ENCODE measurements at places on chromosomes 11 and 22. TPM values are rescaled to one million over a fixed set of nuclear protein-coding genes. Genes with fewer than 3 reads are reported as not detected.
A peak's percentile ranks its signal among the peaks of the same experiment; 100 is the strongest.

GRCh38 chr11:114275280-114275679 is 20.9 kb upstream of the NNMT start:
- peaks cover 5% of the 10 kb centered on the region for H3K27me3 ChIP-seq
- H3K36me3 ChIP-seq: no peaks in the 10 kb centered on the region
- H3K4me1 ChIP-seq: peaks cover under 1% of the 10 kb centered on the region
- no peak for DNase-seq

OR52N4 gene
- polyA plus RNA-seq: 0.33 TPM

DNA sequence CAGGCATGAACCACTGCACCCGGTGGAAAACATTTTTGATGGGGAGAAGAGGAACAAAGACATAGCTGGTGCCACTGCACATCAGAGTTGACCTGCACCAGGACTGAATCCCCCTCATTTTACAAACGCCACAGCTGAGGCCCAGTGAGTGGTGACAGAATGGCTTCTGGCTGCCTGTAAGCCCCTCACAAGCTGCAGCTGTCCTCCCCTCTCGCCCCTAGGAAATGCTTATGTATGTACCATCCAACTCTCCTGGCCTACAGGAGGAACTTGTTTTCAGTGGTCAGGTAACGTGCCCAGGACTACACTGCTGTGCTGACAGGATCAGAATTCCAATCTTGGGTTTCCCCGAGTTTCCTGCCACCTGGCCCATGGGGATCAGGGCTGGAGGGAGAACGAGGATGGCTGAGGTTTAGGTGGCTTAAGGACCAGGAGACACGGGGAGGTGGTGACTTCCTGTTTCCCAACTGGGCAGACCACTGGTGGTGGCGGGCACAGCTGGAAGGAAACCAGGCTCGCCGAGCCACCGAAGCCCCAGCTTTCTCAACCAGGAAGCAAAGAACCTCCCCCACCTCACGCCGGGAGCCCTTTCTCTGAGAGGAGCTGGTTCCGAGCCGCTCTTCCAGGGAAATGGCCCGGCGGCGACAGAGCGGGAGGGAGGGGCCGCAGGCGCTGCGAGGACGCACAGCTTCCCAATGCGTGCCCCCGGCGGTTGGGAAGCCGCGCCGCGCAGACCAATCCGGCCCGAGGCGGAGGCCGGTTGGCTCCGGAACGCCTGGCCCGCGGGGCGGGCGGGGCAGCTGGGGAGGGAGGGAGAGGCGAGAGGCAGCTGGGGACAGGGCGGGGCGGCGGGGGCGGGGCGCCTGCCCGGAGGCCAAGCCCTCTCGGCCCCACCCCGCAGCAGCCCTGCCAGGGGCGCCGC is 1.0 kb upstream of the LRFN4 start:
- no peaks in the 10 kb centered on the region for H3K27me3 ChIP-seq
- H3K36me3 ChIP-seq: peaks cover 70% of the 10 kb centered on the region
- H3K4me1 ChIP-seq: peaks cover 37% of the 10 kb centered on the region
- H3K27ac ChIP-seq: peak overlapping the region; percentile 93
- peak; percentile 78 for DNase-seq
- peak overlapping the region; percentile 75 for H3K4me3 ChIP-seq

DNA sequence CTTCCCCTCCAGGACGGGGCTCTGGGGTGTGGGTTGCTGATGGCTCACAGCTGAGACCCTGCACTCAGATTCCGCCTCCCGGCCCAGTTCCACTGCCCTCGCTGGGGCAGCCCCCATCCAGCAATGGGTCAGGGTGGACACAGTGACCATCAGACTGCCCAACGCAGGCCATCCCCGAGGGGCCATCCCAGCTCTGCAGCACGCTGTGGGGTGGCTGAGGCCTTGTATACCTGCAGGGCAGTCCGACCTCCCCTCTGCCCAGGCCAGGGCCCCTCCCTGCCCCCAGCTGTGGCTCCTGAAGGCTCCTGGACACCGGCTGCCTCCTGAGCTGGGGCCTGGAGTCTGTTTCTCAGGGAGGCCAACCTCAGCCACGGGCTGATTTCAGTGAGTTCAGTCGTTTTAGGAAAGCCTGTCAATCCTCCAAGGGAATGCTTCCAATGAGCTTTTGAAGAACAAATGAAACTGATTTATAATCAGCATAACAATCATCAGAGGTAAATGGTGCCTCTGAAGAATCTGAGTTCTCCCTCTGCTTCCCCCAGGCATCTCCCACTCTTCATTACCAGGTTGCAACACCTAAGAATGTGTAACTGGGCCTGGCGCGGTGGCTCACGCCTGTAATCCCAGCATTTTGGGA is 95.1 kb downstream of the CELSR1 start:
- H3K36me3 ChIP-seq: peaks cover 7% of the 10 kb centered on the region
- H3K27ac ChIP-seq: no peak overlapping the region
- peaks cover 27% of the 10 kb centered on the region for H3K4me1 ChIP-seq
- H3K27me3 ChIP-seq: no peaks in the 10 kb centered on the region

UBASH3B gene
- 8.5 TPM for polyA plus RNA-seq

KRTAP5-11 gene
- 1.0 TPM for polyA plus RNA-seq

GRCh38 chr11:102192349-102193066 is 82.3 kb downstream of the YAP1 start:
- DNase-seq: no peak
- no peaks in the 10 kb centered on the region for H3K36me3 ChIP-seq
- H3K27ac ChIP-seq: no peak overlapping the region
- no peaks in the 10 kb centered on the region for H3K4me1 ChIP-seq

DNA sequence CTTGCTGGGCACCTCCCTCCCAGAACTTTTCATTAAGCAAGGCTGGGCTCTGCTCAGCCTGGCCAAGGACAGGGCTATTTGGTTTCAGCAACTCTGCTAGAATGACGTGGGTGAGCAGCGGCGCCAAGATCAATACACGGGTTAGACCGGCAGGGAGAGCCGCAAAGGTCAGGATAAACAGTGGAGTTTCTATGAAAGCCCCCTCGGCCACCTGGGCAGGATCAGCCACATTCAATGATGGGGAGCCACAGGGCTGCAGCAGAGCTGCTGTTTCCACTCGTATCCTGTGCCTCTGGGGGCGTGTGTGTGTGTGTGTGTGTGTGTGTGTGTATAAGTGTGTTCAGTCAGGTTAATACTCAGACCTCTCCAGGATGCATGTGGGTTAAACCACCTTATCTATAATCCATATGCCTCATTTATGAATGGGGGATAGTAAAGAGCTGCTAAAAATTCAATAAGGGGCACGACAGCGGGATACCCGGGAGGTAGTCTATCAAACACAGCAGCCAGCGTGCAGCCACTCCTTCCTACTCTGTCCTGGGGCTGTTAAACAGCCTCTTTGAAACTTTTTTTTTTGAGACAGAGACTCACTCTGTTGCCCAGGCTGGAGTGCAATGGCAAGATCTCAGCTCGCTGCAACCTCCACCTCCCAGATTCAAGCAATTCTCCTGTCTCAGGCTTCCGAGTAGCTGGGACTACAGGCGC is 34.8 kb downstream of the MYH9 start:
- H3K4me1 ChIP-seq: peaks cover 42% of the 10 kb centered on the region
- H3K4me3 ChIP-seq: no peak overlapping the region
- peak overlapping the region; percentile 90 for H3K27ac ChIP-seq
- no peaks in the 10 kb centered on the region for H3K27me3 ChIP-seq
- no peak for DNase-seq
- peaks cover 10% of the 10 kb centered on the region for H3K36me3 ChIP-seq

PHF21B gene
- 12.7 TPM for polyA plus RNA-seq

DNA sequence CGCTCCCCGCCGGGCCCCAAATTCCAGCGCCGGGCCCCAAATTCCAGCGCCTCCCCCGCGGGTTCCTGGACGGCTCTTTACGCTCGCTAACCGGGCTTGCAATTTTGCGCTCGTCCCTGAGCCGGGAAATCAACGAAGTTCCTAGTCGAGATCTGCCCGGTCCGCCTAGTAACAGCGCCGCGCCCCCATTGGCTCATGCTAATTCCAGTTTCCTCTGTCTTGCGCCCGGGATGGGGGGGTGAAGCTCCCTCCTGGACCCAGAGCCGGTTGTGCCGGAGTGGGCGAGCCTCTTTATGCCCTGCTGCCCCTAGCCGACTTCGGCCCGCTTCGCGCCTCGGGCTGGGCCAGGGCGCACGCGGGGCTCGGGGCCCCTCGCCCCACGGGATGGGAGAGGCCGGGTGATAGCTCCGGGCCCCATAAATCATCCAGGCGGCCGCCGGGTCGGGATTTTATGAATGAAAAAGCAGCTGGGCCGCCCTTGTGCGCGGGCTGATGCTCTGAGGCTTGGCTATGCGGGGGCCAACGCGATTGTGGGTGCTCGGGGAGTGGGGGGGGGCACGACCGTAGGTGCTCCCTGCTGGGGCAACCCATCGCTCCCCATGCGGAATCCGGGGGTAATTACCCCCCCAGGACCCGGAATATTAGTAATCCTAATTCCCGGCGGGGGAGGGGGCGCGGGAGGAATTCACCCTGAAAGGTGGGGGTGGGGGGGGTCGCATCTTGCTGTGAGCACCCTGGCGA is 1.8 kb upstream of the CCND1 start:
- H3K4me3 ChIP-seq: peak overlapping the region; percentile 45
- H3K27me3 ChIP-seq: peaks cover 61% of the 10 kb centered on the region
- peaks cover 6% of the 10 kb centered on the region for H3K36me3 ChIP-seq
- peaks cover 71% of the 10 kb centered on the region for H3K4me1 ChIP-seq

DNA sequence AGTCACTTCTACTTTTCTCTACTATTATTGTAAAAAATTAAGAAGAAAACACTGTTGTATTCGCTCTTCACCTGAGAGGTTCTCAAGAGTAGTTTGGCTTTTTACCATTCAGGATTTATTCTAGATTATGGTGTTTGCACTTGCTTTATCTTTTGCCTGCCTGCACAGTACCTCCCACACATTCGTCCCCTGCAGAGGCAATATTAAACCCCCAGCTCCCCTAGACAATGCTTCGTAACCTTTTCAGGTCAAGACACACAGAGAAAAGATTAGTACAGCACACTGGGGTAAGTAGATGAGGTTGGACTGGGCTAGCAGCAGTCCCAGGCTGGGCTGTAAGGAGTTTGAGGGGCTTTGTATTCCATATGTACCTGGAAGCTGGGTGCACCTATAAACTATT is 62.4 kb downstream of the TNRC6B start:
- no peak overlapping the region for H3K4me3 ChIP-seq
- no peak for DNase-seq
- H3K4me1 ChIP-seq: peaks cover 9% of the 10 kb centered on the region
- no peaks in the 10 kb centered on the region for H3K27me3 ChIP-seq
- no peaks in the 10 kb centered on the region for H3K36me3 ChIP-seq

DNA sequence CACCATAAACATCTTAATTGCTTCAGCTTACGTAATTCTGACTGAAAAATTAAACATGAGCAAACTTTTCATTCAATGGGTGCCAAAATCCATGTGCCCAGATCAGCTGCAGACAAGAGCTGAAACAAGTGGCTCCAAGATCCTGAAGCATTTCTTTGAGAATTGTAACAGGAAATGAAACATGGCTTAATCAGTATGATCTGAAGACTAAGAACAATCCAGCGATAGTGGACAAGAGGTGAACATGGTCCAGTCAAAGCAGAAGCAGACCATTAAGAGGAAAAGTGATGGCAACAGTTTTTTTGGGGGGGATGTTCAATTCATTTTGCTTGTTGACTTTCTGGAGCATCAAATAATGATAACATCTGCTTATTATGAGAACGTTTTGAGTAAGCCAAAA is 1964.5 kb upstream of the RAG2 start:
- H3K27ac ChIP-seq: no peak overlapping the region
- no peaks in the 10 kb centered on the region for H3K27me3 ChIP-seq
- no peaks in the 10 kb centered on the region for H3K36me3 ChIP-seq
- no peak for DNase-seq
- H3K4me3 ChIP-seq: no peak overlapping the region

MS4A6E gene
- polyA plus RNA-seq: not detected

SLC22A12 gene
- polyA plus RNA-seq: not detected

DNA sequence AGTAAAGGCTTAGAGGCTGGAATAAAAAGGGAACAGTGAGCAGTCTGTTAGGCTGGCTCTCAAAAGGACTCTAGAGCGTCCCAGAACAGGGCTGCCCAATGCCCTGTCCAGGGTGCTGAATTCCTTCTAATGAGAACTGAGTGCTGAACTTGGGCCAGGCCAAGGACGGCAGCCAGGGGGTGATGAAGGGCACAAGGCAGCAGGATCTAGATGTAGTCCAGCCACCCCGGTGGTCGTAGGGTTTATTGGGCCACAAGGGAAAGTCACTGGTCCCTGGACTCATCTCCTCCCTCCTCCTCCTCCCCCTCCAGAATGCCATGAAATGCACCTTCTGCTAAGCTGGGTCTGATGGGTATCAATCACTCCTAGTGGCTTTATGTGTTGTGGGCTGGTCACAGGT is 19.2 kb downstream of the NPTXR start:
- H3K27me3 ChIP-seq: no peaks in the 10 kb centered on the region
- DNase-seq: peak; percentile 72
- H3K36me3 ChIP-seq: peaks cover 62% of the 10 kb centered on the region
- peaks cover 18% of the 10 kb centered on the region for H3K4me1 ChIP-seq
- H3K27ac ChIP-seq: no peak overlapping the region
- H3K4me3 ChIP-seq: no peak overlapping the region

DNA sequence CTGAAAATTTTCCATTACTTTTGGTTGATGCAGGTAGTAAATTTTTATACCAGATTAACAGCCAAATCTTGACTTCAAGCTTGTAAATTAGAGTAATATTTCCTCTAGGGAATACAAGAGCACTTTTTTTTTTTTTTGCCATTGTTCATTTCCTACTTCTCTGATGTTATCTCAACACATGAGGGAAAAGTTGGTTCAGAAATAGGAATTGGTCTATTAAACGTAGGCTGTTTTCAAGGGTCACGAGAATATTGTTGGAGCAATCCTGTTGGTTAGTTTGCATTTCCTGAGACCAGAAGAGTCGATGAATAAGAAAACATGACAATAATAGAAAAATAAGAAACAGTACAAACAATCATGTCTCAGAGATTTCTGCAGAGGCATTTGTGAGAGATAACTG is 453.9 kb upstream of the CCDC179 start:
- no peaks in the 10 kb centered on the region for H3K4me1 ChIP-seq
- DNase-seq: no peak
- no peak overlapping the region for H3K4me3 ChIP-seq
- H3K36me3 ChIP-seq: no peaks in the 10 kb centered on the region
- H3K27ac ChIP-seq: no peak overlapping the region
- no peaks in the 10 kb centered on the region for H3K27me3 ChIP-seq

GRCh38 chr22:31056986-31057599 is 24.0 kb upstream of the SMTN start:
- H3K4me3 ChIP-seq: no peak overlapping the region
- no peak for DNase-seq
- no peaks in the 10 kb centered on the region for H3K36me3 ChIP-seq
- peaks cover 11% of the 10 kb centered on the region for H3K4me1 ChIP-seq
- H3K27ac ChIP-seq: no peak overlapping the region

DNA sequence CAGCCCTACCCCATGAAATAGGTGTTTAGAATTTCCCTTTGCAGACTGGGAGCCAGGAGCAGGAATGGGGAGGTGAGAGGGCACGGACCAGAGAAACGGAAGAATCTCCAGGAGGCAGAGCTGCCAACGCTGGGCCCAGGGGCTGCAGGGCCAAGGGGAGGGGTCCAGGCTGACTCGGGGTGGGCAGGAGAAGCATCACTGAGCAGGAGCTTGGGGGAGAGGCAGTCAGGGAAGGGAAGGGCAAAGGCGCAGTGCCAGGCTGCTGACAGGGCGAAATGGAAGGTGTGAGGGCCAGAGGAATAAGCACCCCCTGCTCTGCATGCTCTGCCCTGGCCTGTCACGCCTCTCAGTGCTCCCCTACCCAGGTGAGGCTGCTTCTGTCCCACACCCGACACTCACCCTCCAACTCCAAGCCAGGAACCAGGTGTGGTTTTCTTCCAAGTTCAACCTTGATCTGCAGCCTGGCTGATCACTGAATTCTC is 14.5 kb downstream of the LRRC32 start:
- peaks cover 37% of the 10 kb centered on the region for H3K4me1 ChIP-seq
- no peak for DNase-seq
- peaks cover 13% of the 10 kb centered on the region for H3K36me3 ChIP-seq
- H3K27ac ChIP-seq: no peak overlapping the region
- H3K4me3 ChIP-seq: no peak overlapping the region

Measured in spinal cord (tissue), 10 donors.